ENCODE measurements at places on chromosomes 16 and 17.

DNA sequence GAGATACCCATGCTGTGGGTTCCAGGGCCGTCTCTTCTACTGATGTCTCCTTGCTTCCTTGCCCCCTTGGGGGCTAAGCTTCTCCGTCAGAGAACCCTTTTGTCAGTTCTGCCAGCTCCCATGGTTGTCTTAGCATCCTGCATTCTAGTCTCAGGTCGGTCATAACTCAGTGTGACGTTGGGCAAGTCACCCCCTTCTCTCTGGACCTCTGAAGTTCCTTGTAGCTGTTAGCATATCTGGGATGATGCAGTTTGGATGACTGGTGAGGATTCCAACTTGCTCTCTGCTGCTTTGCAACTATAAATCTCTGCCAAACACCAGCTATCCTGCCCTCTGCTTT is 8.9 kb upstream of the MYL4 start:
- DNase-seq: peak; percentile 4

GRCh38 chr17:78767806-78768205 is 14.3 kb downstream of the CYTH1 start:
- DNase-seq: no peak

DNA sequence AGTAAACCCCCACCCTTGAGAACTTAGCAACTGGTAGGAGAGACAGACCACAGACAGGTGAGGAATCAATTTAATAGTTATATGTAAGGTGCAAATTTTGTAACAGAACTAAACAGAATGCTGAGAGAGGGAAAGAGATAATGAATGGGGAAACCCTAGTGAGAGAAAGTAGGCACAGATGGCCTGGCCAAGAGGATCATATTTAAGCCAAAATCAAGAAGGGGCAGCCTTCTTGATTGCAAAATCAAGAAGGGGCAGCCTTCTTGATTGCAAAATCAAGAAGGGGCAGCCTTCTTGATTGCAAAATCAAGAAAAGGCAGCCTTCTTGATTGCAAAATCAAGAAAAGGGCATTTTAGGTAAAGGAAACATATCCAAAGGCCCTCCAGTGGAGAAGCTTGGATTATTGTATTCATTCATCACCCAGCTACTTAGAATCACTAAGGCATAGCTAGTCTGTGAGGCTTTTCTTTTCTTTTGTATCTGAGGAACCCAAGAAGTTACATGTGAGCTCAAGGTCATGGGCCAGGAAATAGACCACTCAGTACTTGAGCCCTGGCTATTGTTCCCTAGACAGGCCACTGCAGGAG is 190.6 kb downstream of the CYLD start:
- DNase-seq: peak; percentile 5

GRCh38 chr16:65384441-65384840 is 262.6 kb upstream of the CDH11 start:
- no peak for DNase-seq

GRCh38 chr16:72099377-72099818 is 5.8 kb downstream of the DHX38 start:
- DNase-seq: peak; percentile 25

GRCh38 chr17:75047398-75048098 is 523 bp downstream of the KCTD2 start:
- DNase-seq: no peak

GRCh38 chr16:86984991-86985647 is 332.1 kb downstream of the C16orf95 start:
- DNase-seq: no peak

GRCh38 chr17:83028851-83029250 is 50.6 kb upstream of the METRNL start:
- no peak for DNase-seq

DNA sequence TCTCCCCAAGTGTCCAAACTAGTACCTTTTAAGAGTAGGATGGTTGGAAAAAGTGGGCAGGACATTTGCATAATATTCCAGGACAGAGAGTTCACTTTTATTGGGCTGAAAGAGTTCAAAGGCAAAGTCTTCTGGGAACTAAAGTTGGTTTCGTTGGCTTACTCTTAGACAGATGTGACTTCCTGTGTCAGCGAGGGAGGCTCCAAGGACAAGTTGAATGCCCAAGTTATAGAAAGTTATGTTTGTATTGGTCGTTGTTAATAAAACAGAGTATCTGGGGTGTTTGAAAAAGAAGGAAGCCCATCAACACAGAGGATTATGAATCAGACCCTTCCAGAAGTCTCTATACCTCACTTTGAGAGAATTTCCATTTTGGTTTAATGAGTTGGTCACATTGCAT is 117.3 kb upstream of the TBX2 start:
- DNase-seq: no peak

GRCh38 chr17:15510361-15510760 is 42.9 kb upstream of the CDRT4 start:
- DNase-seq: no peak

- no peak for DNase-seq
Observed at GRCh38 chr16:89345642-89346150, 128.2 kb downstream of the ZNF778 start.

DNA sequence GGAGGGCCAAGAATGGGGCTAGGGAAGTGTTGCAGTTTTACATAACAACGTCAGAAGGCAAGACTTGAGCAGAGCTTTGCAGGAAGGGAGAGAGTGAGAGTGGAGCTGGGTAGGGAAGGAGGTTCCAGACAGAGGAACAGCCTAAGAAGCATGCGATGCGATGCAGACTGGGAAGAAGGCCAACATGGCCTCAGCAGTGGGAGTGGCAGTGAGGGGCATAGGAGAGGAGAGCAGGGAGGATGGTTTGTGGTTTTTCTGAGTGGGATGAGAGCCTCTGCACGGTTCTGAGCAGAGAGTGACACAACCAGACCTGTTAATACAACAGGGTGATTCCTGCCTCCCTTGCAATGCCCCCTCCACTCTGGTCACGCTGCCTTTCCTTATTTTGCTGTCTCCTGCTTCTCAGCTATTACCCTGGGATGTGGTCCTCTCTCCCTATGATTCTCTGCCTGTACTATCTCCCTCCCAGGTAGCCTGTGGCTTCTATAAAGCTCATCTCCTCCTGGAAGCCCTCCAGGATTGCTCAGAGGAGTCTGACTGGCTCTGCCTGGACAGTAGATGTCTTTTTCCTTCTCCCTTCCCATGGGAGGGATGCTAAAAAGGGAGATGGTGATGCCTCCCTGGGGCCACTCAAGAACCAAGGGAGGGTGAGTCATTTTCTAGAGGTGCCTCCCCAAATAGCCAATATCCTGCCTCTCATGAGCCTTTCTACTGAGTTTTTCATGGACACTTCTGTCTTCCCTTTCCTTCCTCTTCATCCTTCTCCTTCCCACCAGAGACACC is 38.7 kb upstream of the NGFR start:
- DNase-seq: no peak

GRCh38 chr16:87150681-87151280 is 166.4 kb downstream of the C16orf95 start:
- DNase-seq: no peak

DNA sequence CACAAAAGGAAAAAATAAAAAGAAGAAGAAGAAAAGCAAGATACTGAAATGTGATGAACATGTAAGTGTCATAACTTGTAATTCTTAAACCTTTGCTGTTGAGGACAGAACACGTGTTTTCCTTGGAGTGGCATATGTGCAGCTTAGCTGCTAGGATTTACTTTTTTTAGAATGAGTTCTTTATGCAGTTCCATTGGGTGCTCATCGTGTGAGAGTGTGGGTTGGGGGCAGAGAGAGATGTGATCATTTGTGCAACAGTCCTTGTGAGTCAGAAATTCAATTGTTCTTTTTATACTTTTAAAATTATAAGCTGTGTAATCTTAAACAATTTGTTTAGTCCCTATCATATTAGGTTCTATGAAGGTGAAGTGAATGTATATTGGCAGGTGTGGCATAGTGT is 5.5 kb upstream of the DHRS11 start:
- no peak for DNase-seq

- DNase-seq: peak; percentile 48
Observed at GRCh38 chr17:44530896-44531418, 26.3 kb upstream of the FZD2 start.

DNA sequence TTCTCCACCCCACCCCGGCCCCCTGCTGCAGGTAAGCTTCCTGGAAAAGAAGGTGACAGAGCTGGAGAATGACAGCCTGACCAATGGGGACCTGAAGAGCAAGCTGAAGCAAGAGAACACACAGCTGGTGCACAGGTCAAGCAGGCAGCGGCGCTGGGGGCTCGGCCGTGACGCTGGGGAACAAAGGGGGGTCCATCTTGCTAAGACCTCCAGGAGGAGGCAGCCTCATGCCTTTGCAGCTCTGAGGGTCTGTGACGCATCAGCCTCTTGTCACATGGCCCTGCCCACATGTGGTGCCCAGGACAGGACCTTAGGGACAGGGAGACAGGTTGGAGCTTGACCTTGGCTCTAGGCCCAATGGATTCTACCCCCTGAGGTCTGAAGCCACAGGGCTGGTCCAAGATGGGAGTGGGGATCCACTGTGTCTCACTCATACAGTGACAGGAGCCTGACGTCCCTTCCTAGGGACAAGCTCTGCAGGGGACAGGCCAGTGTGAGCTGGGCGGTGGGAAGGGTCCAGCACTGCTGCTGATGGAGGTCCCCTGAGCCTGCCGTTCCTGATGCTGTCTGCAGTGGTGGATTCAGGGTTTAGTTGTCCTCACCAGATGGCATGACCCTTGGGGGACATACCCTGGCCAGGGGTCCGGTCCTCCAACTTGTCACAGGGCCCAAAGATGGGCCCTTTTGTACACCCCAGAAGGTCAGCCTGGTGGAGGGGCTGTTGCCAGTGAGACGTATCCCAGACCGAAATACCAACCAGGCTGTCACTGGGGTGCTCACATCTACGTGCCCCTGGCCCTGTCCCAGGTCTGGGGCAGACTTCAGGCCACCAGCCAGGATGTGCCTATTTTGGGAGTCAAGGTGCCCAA is 132.6 kb downstream of the RAB11FIP4 start:
- DNase-seq: no peak

DNA sequence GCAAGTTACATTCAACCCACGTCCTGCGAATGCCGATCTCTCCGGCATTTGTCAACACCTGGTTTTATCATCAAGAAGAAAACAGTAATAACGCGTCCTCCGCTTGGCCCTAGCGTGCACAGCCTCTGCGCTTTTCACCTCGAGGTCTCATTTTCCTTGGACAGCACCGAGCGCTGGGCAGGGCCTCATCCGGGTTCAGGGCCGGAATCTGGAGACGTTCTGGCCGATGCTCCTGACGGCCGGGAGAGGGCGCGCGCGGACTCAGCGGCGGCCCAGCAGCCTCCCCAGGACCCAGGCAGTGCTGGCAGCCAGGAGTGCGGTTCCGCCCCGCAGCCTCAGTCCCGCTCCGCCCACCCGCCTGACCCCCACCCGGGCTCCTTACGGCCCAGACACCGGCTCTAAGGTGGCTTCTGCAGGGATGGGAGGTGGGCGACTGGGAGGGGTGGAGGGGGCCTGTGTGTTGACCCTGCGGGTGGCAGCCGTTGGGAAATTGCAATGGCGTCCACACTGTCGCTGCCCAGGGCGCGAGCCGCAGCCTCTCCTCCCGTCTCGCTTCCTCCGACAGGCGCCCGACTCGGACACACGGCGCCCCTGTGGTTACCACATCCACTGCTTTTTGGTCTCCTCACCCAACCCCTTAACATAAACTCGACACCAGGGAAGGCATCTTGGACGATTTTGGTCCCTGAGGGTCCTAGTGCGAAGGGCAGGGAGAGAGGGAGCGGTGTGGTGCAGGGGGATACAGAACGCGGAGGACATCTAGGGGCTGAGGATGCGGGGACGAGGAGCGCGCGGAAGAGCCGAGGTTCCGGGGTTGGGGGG is 7.4 kb upstream of the FLYWCH1 start:
- peak; percentile 73 for DNase-seq

- DNase-seq: no peak
Observed at GRCh38 chr16:24776501-24777220, 47.2 kb downstream of the TNRC6A start.

- peak; percentile 47 for DNase-seq
Observed at GRCh38 chr17:35568561-35568960, 7.9 kb upstream of the SLFN14 start.

GRCh38 chr16:77696149-77696548 is 26.2 kb upstream of the NUDT7 start:
- no peak for DNase-seq

DNA sequence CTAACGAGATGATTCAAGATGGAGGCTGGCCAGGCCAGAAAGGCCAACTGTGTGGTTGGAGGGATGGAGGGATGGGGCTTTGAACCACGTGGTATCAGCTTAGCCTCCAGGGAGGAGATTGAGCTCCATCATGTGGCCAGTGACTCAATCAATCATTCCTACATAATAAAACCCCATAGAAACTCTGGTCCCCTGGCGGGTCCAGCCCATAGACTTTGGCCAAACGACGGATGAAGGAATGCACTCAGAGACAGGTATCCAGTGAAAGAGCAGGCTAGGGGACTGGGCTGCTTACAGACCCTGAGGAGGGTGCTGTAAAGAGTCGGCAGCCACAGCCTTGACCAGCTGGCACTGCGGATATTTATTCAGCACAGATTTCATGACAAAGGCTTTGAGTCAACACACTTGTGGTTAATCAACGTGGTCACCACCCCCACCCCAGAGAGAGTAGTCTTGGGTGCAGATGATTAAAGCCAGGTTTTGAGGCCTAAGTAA is 308.7 kb upstream of the TNRC6C start:
- DNase-seq: no peak

DNA sequence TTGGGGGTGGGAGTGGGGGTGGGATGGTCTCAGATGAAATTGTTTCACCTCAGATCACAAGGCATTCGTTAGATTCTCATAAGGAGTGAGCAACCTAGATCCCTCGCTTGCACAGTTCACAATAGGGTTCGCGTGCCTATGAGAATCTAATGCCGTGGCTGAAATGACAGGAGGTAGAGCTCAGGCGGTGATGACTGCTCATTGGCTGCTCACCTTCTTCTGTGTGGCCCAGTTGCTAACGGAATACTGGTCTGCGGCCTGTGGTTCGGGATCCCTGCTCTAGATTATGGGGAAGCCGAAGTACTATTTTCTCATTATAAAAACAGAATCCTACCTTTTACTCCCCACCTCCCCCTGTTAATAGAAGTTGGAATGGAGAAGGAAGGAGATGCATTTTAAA is 18.9 kb downstream of the CLTC start:
- DNase-seq: no peak

- DNase-seq: no peak
Observed at GRCh38 chr16:10660950-10661635, 33.6 kb downstream of the TEKT5 start.

DNA sequence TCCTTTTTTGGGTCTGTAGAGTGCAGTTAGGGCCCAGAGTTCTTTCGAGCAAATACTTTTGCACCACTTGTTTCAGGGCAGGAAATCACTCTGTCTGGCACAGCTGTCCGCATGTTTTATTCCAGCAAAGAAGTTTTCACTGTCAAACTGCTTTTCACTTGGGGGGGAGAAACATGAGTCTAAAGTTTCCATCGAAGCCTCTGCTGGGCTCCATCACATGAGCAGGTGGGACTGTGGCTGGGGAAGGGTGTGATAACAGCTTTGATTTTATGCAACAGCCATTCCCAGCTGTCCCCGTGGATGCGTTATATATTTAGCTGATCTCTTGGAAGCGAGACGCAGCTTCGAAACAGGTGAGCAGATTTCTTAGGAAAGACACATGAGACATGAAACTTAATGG is 288.6 kb downstream of the SNX29 start:
- DNase-seq: no peak

DNA sequence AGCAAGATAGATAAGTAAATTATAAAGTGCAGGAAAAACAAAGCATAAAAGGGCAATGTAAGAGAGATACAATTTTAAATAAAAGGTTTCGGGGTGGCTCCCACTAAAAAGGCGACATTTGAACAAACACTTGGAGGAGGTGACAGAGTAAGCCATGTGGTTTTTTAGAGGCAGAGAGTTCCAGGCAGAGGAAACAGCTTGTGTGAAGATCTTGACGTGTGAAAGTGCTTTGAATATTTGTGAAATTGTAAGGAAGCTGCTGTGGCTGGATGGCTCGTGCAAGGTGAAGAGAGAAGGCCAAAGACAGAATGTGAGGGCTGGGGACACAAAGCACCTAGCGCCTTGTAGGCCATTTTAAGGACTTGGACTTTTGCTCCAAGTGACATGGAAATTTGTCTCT is 28.6 kb upstream of the HYDIN start:
- no peak for DNase-seq

Measured in inflammatory macrophage treated with lipopolysaccharide for 1 hour (primary cell).